ENCODE measurements at places on chromosomes 4 and X.

DNA sequence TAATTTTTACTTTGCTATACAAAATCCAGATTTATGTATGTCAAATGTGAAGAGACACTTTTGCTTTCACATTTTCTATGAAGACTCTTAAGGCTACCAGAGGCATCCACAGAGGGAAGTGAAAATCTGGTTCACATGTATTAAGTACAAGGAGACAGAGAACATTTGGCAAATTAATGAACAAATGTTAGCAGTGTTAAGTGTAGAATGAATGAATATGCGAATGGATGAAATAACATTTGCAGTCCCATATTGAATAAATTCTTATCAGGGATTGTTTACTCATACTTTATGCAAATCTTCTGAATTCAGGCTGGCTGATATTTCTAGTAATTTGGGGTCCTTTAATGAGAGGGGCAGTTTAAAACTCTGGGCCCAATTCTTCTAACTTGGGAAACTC is 159.9 kb downstream of the LDB2 start:
- no peak for DNase-seq

DNA sequence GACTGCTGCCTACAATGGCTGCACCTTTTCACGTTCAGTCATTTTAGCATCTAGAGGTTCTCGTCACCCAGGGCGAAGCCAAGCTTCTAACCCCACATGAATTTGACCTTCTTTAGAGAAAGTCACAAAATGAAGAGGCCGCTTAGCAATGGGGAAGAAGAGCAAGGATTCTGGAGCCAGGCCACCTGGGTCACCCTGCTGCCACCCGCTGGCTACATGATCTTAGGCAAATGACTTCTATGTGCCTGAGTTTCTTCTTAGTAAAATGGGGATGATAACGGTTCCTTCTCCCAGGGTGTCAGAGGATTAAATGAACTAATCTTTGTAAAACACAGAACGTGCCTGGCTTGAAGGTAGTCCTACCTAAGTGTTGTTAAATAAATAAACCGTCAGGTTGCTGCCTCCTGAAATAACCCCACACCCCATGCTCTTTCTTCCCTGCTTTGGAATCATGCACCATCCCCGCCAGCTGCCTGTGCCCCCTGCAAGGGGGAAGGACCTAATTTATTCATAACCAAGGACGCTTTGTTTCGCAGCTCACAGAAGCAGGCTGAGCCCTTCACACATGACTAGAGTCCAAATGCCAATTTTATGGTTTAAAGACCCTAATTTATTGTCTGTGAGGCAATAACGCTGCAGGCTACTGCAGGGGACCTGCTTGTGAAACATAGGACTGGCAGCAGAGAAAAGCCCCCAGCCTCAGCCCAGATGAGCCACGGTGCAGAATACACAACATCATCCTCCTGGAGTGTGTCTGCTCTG is 28.6 kb upstream of the NSG1 start:
- no peak for DNase-seq

DNA sequence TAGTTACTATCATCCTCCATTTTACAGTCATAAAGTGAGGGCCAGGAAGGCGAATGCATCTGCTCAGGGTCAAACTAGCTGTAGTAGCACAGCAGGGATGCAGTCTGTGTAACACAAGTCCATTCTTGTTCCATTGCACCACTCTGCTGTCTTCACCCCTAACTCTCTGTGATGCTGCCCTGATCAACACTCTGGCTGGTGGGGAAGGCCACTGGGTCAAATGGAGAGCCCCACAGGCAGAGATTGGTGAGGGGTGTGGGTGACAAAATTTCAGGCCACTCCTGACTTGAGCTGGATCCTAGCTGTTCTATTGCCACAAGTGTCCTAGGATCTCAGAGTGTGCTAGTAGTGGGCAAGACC is 136.5 kb downstream of the PJA1 start:
- no peak for DNase-seq

DNA sequence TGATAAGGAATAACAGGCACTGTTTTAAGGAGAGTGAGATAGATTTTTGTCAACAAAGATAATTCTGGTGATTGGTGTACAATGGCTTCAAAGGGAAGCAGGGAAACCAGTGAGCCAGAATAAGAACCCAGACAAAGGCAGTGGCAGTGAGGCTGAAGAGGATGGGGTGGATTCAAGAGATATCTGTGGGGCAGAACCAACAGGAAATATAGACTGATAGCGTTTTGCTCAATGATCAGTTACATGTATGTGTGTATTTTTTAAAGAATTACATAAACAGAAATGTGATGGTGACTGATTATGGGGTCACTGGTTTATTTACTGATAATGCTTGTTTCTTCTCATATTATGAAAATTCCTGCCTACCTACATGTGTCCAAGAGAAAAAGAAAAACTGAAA is 66.4 kb downstream of the AMMECR1 start:
- DNase-seq: no peak

GRCh38 chr4:89379511-89380044 is 72.0 kb upstream of the GPRIN3 start:
- no peak for DNase-seq

DNA sequence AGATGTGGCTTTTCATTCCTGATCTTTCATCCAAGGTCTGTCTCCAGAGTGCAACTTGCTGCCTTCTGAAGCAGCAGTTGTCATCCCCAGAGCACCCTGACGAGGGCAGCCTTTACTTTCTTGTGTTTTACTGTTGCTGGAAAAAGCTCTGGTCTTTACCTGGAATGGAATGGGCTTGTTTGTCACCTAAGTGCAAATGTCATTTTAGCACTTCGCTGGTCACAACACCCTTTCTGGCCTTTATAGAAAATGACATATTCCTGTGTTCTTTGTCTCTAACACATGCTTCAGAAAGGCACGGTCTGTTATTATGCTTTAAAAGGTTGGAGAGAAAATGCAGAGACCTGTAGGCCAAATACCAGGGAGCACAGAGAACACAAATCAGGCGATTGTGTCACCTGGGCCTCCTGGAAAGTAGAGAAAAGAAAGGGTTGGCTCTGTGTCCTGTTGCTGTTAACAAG is 332.7 kb upstream of the IGFBP7 start:
- DNase-seq: no peak

- no peak for DNase-seq
Observed at GRCh38 chrX:99752776-99753175, 657.3 kb downstream of the PCDH19 start.

DNA sequence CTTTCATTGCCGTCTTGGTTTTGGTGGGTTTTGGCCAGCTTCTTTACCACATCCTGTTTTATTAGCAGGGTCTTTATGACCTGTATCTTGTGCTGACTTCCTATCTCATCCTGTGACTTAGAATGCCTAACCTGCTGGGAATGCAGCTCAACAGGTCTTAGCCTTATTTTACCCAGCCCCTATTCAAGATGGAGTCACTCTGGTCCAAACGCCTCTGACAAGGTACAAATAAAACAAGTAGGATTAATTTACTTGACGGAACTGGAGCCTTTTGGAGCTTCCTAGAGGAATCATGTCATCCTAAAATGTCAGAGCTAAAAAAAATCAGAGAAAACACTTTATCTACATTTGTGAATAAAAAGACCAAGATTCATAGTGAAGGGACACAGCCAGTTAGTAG is 66.2 kb upstream of the ATXN3L start:
- DNase-seq: no peak

- DNase-seq: no peak
Observed at GRCh38 chrX:41705680-41706374, 17.1 kb downstream of the GPR34 start.

GRCh38 chr4:139144911-139145551 is 32.0 kb downstream of the ELF2 start:
- DNase-seq: no peak

- no peak for DNase-seq
Observed at GRCh38 chrX:120739300-120739699, 109.4 kb upstream of the C1GALT1C1 start.

- DNase-seq: no peak
Observed at GRCh38 chr4:183081116-183081469, 18.0 kb upstream of the WWC2 start.

- DNase-seq: no peak
Observed at GRCh38 chr4:18480342-18480741, 458.8 kb upstream of the LCORL start.

DNA sequence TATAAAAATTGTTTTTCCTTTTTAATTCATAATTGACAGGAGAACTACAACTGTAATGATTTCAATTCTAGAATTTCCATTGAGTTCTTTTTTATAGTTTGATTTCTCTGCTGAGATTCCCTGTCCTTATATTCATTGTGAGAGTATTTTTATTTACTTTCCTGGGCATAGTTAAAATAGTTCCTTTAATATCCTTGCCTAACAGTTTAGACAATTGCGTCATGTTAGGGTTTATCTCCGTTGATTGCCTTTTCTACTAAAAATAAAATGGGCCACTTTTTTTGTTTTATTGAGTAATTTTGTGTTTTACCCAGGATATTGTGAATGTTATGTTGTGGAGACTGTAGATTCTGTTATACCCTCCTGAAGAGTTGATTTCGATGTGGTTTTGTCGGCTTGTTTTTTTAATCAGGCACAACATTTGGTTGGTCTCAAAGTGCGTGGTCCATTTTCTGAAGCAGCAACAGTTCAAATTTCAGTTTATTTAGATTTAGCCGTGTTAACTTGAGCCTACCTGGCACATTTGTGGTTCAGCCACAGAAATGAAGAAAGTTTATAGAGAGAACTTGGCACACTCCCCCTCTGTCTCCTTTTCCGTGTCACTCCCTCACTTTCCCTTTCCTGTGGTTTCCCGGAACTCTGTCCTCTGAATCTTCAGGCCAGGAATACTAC is 16.0 kb upstream of the PRRG1 start:
- DNase-seq: no peak

DNA sequence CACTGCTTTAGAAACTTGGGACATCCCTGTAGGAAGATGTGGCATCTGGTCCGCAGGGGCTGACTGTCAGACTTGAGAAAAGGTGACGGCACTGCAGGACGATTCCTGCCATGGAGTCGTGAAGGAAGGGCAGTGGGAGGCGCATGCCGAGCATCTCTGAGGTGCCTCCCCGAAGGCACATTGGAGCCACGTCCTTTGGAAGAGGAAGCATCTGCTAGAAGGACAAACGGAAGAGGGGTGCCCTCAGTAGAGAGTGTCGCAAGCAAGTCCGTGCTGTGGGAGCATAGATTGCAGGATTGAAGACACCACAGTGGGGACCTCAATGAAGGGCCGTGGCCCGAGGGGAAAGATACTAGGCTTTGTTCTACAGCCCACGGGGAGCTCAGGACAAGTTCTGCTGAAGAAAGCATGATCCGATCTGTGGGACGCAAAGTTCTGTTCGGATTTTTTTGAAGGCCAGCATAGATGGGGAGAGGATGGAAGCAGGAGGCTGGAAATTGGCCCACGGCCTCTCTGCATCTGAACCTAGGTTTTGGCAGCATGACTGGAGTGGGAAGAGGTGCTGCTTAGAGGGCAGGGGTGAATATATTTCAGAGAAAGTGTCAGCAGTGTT is 24.2 kb upstream of the HELT start:
- no peak for DNase-seq

DNA sequence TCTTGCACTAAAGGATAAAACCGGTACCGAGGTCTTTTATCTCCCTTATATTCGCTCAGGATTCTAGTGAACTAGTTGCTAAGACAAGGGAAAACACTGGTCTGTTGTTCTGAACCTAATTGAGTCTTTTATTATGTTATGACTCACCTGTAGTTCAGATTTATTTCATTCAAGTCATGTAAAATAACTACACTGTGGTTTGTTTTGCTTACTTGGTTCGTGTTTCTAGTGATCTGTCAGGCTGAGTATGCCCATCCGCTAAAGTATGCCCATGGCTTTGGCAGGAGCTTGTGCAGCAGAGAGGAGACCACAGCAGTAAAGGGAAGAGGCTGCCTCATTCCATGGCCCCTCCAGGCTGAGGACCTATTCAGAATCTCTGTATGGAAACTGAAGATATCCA is 126.1 kb downstream of the AFF1 start:
- no peak for DNase-seq

GRCh38 chr4:147362938-147363337 is 118.0 kb upstream of the EDNRA start:
- no peak for DNase-seq
